ENCODE measurements at places on chromosomes 1 and 21.

- no peak for DNase-seq
These were observed 599 bp downstream of the MKNK1 start for GRCh38 chr1:46603481-46603857.

DNA sequence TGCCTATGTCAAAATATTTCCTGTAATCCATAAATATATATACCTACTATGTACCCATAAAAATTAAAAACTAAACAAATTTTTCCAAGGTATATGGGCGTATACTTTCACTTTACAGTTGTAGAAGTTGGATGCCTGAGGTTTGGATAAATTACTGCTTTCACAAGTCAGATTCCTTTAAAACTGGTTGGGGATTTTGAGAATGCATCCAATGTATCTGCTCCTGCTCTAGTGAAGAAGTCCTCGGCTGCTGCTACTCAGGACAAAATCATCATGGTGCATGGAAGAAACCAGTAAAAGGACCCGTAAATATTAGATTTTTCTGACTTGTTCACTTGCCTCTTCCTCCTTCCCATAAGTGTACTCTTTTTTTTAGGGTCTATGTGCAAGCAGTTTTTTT is 841.1 kb downstream of the USP25 start:
- DNase-seq = peak; percentile 12

GRCh38 chr1:210437781-210438180 is 109.1 kb downstream of the HHAT start:
- DNase-seq = peak; percentile 47

- peak; percentile 53 for DNase-seq
These were observed 9.0 kb downstream of the TGFBR3 start for GRCh38 chr1:91876781-91877573.

GRCh38 chr21:43864313-43864961 is 586 bp upstream of the AGPAT3 start:
- DNase-seq = peak; percentile 45

GRCh38 chr1:237809099-237809498 is 81.6 kb downstream of the ZP4 start:
- DNase-seq = no peak

GRCh38 chr1:109802901-109803561 is 39.3 kb upstream of the EPS8L3 start:
- no peak for DNase-seq

GRCh38 chr1:245086389-245086969 is 68.3 kb upstream of the KIF26B start:
- DNase-seq = peak; percentile 77

GRCh38 chr1:168653567-168653966 is 75.4 kb downstream of the DPT start:
- peak; percentile 43 for DNase-seq

DNA sequence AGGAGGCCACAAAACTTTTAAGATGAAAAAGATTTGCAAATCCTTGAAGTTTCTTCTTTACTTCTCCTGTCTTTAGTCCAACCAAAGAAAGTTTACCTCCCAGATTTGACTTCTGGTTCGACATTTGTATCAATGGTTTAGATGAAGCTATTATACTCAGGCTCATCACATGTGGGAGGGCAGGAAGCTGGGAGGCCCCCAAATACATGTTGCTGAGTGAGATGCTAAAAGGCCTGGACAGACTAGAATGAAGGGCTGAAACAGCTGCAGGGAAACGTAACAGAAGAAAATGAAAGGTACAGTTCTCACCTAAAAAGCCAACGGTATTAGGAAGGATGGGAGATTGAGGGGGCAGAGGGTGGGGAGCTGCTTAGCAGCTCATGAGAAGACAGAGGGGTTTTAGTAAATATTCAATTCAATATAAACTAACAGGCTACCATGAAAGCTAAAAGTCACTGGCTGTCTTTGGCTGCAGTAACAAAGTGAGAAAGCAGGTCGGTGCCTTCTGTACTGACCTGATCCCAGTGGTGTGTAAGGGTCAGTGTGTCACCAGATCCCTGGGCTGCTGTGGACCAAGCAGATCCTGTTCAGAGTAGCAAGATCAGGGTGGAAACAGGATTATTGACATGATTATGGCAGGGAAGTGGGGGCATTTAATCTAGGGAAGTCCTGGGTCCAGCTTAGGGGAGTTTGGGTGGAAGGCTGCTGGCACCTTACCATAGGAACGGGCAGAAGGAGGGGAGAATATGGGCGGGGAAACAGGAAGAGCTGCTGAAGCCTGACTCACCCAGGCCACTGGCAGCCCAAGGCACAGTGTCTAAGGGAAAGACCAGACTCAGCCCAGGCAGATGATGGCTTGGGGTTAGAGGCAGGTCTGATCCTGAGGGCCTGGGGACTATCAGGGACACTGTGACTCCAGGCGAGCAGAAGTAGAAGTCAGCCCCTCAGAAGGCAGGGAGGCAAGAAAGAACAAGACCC is 60.4 kb downstream of the KCNN3 start:
- peak; percentile 32 for DNase-seq

GRCh38 chr21:43274946-43275310 is 106.1 kb downstream of the CRYAA start:
- no peak for DNase-seq

GRCh38 chr1:22627331-22627730 is 9.1 kb upstream of the C1QA start:
- DNase-seq = no peak

All from AG10803 (cell line).